ENCODE measurements at places on chromosomes 13 and 19.

DNA sequence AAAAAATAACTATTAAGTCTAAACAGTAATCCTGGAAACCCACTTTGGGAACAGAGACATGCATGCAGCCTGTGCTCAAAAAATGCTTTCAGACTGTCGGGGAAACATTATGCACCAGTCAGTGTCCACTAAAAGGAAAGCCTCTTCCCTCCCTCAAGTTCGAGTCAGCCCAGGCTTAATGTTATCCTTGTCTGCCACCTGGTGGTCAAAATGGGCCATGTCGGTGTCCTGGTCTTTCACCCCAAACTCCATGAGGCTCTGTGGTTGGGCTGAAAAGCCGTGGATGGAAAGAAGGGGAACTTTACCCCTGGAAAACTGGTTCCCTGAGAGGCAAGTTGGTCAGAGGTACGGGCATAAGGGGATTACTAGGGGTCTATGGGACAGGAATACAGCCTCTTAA lies 88.4 kb upstream of the ZNF492 start:
- DNase-seq = no peak

DNA sequence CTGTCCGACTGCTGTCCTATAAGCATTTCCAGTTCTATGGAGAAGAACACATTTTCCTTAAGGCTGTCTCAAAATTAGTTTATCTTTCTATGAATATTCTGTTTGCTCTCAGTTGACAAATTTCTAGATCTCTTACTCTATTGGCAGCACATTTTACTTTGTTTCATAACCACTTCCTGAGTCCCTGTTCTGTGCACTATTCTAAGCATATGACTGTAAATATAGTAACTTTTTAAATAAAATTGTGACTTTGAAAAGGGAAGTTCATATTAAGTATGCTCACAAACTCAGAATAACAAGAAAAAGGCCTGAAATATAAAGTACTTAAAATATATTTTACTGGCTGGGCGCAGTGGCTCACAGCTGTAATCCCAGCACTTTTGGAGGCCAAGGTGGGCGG lies 56.5 kb upstream of the HTR2A start:
- no peak for DNase-seq

- no peak for DNase-seq
Measured at GRCh38 chr13:35988648-35989081, 142.5 kb downstream of the DCLK1 start.

- DNase-seq = no peak
Measured at GRCh38 chr13:95643571-95643935, 953 bp downstream of the DZIP1 start.

DNA sequence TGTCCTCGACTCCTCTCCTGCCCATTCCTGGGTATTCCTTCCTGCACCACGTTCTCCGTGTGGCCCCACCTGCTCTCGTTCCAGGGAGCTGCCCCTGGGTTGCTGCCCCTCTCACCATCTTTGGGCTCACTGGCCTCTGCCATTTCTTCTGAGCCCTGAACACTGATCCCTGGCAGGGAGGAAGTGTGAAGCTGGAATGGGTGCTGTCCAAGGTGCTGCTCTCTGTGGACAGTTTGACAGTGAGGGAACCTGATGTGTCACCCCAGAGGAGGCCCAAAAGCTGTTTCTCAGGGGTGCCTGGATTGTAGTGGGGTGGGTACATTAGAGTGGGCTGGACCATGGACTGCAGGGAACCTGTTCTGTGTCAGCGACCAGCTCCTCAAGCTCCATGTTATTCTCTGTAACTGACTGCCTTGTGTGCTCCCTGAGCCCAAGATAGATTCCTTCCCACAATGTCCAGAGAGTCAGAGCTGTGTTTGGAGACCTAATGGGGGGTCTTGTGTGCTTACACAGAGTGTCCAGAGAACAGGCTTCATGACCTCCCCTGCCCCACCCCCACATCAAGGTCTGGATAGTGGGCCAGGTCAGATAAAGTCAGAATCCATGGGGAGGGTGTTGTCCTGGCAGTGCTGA lies 7.2 kb upstream of the CEACAM8 start:
- no peak for DNase-seq

DNA sequence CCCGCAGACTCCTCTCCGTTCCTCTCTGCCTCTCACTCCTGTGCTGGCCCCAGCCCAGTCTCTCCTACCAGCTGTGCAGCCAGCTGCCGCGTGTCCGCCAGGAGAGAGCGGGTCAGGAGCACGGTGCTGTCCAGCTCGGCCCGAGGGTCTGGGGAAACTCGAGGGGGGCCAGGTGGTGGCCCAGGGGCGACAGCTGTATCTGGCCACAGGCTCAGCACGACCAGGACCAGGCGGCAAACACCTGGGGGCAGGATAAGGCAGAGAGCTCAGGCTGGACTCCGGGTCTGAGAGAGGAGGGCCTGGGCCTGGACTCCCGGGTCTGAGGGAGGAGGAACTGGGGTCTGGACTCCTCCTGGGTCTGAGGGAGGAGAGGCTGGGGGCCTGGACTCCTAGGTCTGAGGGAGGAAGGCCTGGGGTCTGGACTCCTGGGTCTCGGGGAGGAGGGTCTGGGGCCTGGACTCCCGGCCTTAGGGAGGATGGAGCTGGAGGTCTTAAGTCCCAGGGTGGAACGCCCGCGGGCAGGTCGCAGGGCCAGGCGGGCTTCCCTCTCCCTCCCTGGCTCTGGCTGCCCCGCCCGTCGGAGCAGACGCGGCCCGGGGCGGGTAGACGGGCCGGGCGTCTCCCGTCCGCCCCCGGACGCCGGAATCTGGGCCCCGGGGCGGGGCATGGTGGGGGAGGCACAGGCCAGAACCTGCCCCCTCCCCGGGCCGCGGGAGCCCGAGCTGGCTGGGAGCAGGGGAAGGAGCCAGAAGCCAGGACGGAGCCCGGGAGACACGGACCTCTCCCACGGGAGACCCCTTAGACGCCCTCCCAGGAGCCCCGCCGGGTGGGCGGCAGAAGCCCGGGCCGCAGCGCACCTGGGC lies 1.3 kb downstream of the IL11 start:
- DNase-seq = no peak

GRCh38 chr13:46104868-46105267 lies at the start of gene CPB2:
CPB2 (minus strand) TSS chr13:46105033; CDS start chr13:46105009, 24 bp downstream.
- no peak for DNase-seq

DNA sequence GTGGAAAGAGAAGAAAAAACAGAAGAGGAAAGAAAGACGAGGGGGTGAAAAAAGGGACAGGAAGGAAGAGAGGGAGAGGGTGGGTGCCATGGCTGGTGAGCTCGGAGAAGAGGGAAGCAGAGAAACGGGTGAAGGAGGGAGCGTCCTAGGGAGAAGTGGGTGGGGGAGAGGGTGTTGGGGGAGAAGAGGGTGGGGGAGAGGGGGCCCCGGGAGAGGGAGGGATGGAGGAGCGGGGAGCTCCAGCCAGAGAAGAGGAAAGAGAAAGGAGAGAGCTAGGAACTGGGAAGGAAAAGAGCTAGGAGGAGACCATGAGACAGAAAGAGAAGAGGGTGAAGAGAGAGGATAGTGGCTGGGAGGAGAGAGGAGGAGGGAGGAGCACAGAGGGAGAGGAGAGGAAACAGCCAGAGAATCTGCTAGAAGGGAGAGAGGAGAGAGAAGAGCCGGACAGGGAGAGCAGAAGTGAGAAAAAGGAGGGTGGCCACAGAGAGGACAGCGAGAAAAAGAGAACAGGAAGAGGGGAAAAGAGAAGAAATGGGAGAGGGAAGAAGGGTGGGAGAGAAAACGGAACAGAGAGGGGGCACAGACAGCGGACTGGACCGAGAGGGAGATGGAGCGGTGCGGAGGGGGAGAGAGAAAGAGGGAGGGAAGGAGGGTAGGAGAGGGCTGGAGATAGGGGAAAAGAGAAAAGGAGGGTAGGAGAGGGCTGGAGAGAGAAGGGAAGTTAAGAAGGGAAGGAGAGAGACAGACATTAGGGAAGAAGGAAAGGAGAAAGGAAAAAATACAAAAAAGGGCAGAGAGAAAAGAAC lies 11.9 kb upstream of the GARIN5A start:
- no peak for DNase-seq

- no peak for DNase-seq
Measured at GRCh38 chr19:7637374-7638256, 705 bp downstream of the STXBP2 start.

GRCh38 chr13:78139765-78140164 lies 221.1 kb upstream of the EDNRB start:
- DNase-seq = no peak

DNA sequence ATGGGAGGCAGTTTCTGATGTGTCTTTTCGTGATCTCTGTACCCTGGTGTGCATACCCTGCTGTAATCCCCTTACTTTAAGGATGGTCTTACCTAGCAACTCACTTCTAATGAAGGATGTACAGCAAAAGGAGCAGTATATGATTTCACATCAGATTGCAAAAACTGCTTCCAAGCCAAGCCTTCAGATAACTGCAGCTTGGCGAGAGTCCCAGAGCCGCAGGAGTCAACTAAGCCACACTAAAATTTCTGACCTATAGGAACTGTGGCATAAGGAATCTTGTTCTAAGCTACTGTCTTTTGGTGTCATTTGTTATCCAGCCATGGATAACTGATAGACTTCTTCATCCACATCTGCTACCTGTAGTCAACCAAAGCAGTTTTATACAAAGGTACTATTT lies 496.7 kb downstream of the GPC6 start:
- no peak for DNase-seq

- DNase-seq = no peak
Measured at GRCh38 chr19:634975-635652, 1.8 kb upstream of the POLRMT start.

GRCh38 chr19:11159598-11160439 lies 4.2 kb upstream of the SPC24 start:
- DNase-seq = no peak

- DNase-seq = no peak
Measured at GRCh38 chr19:18999016-18999758, 34.1 kb downstream of the SUGP2 start.

GRCh38 chr19:1373534-1374249 lies 10.0 kb upstream of the NDUFS7 start:
- no peak for DNase-seq

DNA sequence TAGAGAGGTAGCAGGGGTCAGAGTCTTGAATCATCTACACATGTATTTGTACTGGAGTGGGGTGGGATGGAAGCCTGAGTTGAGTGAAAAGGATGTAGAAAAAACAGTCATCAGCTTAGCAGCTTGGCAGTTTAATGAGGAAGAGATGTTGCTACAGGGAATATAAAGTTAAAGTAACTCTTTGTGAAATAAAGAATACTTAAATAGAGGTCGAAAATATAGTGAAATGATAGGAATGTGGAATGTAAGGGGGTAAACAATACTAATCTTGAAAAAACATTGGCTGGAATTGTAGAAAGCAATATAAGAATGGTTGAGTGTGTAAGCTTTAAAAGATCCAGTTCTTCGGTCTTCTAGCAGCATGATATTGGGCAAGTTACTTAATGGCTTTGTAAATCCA lies 22.7 kb downstream of the NUP58 start:
- no peak for DNase-seq

DNA sequence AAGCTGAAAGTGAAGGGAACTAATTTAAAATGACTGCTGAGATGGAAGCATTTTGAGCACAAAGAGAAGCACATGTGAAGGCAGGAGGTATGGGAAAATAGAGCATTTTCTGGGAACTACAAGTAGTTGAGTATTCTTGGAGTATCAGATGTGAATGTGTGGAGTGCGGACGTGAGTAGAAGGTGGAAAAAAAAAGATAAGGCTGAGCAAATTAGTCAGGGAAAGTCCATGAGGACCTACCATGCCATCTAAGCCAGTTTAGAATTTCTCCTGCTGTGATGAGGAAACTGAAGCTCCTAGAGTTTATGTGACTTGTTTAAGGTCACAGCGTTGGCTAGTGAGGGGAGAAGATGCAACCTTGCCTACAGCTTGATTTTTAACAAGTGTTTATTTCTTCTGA lies 578.1 kb upstream of the MIR17HG start:
- DNase-seq = no peak

GRCh38 chr19:38073841-38074685 lies 150.0 kb downstream of the DPF1 start:
- DNase-seq = no peak

DNA sequence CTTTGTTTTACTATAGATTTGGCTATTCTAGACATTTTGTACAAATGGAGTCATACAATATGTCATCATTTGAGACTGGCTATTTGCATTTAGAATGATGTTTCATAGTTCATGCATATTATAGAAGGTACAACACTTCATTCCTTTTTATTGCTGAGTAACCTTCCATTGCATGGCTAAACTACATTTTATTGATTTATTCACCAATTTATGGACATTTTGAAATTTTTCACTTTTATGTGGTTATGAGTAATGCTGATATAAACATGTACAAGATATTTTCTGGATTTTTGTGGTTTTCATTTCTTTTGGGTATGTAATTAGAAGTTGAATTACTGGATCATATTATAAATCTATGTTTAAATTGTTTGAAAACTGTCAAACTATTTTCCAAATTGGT lies 710.3 kb upstream of the SLITRK5 start:
- no peak for DNase-seq

- DNase-seq = no peak
Measured at GRCh38 chr19:35228177-35228930, at the start of gene FAM187B. FAM187B (minus strand) TSS chr19:35228739; CDS start chr19:35228680, 59 bp downstream.

DNA sequence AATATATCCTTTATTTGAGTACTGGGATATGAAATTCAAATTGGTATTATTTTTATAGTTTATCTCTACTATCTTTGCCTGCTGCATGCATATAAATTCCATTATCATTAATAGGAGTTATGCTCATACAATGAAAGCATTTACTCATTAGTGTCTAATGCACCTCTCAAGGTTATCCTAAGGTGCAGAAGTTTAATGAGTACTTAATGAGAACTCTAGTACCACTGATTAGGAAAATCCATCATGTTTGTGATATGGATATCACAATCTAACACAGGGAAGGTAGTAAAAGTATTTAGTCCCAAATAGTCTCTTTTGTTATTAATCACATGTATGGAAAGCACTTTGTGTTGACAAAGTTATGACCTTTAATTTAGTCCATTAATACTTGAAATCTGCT lies 77.2 kb upstream of the SLC10A2 start:
- DNase-seq = no peak

DNA sequence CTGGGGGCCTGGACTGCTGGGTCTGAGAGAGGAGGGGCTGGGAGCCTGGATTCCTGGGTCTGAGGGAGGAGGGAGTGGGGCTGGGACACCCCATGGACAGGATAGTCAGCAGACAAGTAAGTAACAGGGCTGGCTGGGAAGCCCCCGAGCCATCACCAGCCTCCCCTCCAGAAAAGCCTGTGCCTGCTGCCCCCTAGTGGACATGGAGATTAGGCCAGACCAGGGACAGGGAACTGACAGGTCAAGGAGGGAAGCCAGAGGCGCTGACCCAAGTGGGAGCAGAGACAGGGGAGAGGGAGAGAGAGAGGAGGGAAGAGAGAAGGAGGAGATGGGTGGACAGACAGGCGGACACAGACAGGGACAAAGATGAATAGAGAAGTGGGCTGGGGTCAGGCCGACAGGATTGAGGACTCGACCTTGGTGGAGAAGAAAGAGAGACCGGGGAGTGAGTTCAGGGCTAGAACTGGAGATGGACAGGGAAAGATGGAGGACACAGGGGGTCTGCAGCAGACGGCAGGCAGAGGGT lies 6.7 kb upstream of the ERFL start:
- DNase-seq = peak; percentile 59

- no peak for DNase-seq
Measured at GRCh38 chr13:114002009-114002544, 28.2 kb upstream of the C13orf46 start.

DNA sequence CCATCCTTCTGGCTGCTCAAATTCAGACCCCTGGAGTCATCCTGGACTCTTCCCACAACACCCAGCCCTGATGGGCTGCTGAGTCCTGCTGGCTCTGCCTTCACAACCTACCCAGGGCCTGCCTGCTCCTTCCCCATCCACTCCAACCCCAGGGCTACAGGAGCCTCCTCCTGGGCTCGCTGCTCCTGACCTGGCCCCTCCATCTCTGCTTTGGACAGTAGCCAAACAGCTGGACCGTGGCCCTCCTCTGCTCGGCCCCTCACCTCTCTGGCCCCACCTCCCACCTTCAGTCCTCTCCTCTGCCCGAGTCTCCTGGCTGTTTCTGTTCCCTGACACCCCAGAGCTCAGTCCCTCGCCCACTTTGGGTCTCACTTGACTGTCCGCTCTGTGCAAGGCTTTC lies 66.7 kb downstream of the CEBPG start:
- no peak for DNase-seq

Data from activated T-helper 1 cell treated with anti-CD3 and anti-CD28 coated beads, Interleukin-2, amount 50 U/mL, for 16 hours (primary cell).